ENCODE measurements at places on chromosomes 1 and 21.
A peak's percentile ranks its signal among the peaks of the same experiment; 100 is the strongest.

DNA sequence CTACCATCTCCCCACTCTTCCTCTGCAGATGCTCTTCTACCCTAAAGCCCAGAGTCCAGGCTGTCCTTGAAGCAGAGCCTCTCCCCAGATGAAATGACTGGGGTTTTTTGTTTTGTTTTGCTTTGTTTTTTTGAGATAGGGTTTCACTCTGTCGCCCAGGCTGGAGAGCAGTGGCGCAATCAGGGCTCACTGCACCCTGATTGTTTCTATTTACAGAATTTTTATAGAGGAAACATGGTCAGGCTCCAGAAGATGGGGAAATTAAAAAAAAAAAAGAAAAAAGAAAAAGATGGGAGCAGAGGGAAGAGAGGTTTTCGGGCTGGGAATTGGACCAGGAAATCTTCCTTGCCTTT, 43.7 kb upstream of the ZNF281 start:
- no peak for DNase-seq

- DNase-seq = peak; percentile 65
Measured at GRCh38 chr1:181504399-181504842, 21.1 kb downstream of the CACNA1E start.

DNA sequence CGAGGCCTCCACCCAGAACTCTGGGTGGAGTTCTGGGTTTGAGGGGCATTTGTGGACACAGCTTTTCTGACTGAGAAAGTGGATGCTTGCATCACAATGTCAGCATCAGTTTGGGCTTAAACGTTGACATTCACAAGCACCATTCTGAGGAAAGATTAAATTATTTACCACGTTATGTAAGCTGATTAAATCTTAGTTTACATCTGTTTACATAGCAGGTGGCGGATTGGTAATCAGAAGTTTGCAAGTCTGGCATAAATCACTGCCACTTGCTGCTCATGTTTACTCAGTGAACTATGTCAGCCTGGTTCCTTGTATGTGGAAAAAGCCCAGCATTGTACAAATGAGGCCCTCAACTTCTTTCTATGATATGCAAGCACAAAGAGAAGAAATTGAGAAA, 310.1 kb downstream of the PAPPA2 start:
- DNase-seq = no peak

DNA sequence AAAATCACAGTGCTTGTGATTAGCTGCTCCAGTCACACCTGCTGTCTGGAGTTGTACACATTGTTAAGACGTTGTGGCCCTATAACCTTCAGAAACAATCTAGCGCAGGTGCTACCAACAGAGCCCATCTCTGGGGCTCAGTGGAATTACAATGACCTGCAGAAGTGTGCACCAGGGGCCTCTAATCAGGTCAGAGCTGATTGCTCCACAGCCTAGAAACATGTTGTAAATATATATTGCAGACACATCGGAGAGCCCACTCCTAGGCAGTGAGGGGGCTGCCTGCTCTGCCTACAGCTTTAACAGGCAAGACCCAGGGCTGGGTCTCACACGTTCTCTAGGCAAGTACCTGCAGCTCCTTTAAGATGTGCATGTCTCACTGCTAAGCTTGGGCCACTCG, 302.0 kb downstream of the SIPA1L2 start:
- DNase-seq = no peak

DNA sequence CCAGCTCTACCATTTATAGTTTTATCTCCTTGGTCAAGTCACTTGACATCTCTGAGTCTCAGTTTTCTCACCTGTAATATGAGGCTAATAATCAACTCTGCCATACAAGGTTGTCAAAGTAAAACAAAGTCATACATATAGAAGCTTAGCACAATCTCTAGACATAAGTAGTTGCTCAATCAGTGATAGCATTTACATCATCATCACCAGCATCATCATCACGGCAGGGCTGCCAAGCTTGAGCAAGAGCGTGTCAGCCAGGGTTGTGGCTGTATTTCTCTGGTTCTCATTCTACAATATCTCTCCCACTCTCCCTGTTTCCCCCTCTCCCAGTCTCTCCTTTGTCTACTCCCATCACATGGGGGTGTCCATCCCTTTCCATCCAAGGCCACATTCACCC, 41.7 kb upstream of the COA6 start:
- DNase-seq = peak; percentile 62

GRCh38 chr1:236725668-236726067, 39.4 kb downstream of the ACTN2 start:
- no peak for DNase-seq

- DNase-seq = no peak
Measured at GRCh38 chr1:206537141-206537540, 29.8 kb downstream of the RASSF5 start.

GRCh38 chr21:43276811-43277210, 108.0 kb downstream of the CRYAA start:
- no peak for DNase-seq

- no peak for DNase-seq
Measured at GRCh38 chr21:44696572-44696971, 400 bp upstream of the KRTAP10-12 start.

- peak; percentile 84 for DNase-seq
Measured at GRCh38 chr1:234154320-234155251, 218.7 kb upstream of the COA6 start.

GRCh38 chr1:153231363-153231762, 14.0 kb downstream of the PRR9 start:
- no peak for DNase-seq

DNA sequence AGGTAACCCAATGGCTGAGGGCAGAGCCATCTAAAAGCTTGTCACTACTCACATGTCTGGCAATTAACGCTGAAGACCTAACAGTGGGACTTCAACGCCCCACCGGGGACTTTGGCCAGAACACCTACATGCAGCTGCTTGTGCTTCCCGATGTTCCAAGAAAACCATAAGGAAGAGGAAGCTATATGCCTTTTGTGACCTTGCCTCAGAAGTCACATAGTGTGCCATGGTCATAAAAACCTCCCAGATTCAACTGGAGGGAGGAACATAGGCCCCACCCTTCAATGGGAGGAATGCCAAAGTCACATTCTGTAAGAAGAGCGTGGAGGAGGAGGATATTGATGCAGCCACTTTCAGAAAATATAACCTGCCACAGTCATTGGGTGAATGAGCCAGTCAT, 147.8 kb upstream of the MAGI3 start:
- peak; percentile 39 for DNase-seq
